ENCODE measurements at places on chromosomes 4 and X.
A peak's percentile ranks its signal among the peaks of the same experiment; 100 is the strongest.

DNA sequence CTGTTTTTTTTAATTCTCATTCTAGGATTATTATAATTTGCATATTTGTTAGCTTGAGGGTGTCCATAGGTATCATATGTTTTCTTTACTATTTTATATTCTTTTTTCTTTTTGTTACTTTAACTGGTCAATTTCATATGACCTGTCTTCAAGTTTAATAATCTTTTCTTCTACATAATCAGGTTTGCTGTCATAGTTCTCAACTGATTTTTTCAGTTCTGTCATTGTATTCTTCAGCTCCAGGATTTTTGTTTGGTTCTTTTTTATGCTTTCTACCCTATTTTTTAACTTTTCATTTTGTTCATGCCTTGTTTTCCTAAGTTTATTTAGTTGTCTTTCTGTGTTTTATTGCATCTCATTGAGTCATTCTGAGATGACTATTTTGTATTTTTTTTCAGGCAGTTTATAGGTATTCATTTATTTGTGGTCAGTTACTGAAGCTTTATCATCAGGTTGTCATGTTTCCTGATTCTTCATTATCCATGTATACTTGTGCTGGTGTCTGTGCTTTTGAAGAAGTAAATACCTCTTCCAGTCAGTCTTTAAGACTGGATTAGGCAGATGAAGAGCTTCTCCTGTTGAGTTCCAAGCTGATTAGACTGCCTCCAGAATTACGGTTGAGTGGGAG, 220.3 kb upstream of the VEGFC start:
- DNase-seq, result peak; percentile 26

GRCh38 chr4:104420766-104421165, 73.9 kb downstream of the CXXC4 start:
- DNase-seq, result no peak

GRCh38 chr4:54014666-54015160, 49.7 kb downstream of the CHIC2 start:
- DNase-seq, result no peak

DNA sequence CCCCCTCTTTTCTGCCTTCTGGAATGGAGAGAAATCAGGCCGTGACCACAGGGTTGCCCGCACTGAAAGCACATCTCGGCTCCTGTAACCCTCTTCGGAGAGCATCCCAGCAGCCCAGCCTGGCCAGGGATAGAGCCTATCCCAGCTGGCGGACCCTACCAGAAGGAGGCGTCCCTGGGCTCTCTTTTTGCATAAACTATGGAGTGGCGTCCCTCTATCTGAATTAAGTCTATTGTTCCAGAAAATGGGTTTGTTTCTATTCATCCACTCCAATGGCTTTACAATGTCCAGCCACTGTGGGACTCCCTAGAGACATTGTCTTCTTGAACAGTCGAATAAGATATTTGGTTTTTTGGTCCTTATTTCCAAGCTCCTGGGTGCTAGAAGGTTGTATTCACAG, 689 bp upstream of the NHSL2 start:
- peak; percentile 23 for DNase-seq

- no peak for DNase-seq
These were observed 177.9 kb downstream of the VEGFC start for GRCh38 chr4:176614793-176615192.

GRCh38 chr4:119537586-119537985, 91.0 kb downstream of the PDE5A start:
- DNase-seq, result no peak

- DNase-seq, result no peak
These were observed 43.3 kb upstream of the PPM1K start for GRCh38 chr4:88327665-88328064.

DNA sequence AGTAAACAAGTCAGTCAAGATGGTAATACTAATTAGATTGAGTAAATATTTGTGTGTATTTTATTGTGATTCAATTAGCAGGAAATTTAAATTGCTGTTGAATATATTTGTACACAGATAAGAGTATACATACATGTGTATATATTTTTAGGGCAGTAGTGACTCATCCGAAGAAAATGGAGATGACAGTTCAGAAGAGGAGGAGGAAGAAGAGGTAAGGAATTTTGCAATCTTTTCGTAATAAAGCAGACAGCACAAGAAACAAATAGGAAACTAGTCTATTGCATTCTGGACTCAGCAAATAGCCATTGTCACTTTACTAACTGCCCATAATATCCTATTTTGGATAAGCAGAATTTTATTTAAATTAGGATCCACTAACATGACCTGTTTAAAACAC, 6.6 kb downstream of the IBSP start:
- DNase-seq, result peak; percentile 59

- no peak for DNase-seq
These were observed 21.0 kb upstream of the TBC1D14 start for GRCh38 chr4:6888506-6889071.

DNA sequence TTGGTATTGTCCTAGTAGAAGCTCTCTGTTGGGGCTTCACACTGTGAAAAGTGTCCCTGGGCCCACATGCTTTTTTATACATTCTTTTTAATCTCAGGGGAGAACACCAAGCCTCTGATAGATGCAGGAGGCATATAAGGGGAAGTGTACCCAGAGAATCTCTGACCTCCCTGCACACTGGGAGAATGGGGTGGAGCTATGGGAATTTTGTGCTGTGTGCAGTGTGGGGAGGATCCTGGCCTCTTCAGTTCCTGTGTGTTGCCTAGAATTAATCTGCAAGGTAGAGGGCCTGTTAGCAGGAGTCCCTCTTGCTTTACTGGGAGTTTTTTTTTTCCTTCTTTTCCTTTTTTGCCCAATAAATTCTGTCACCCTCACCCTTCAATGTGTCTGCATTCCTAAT, 49.2 kb upstream of the SPIN4 start:
- DNase-seq, result no peak

- DNase-seq, result peak; percentile 90
These were observed 76.9 kb upstream of the SCOC start for GRCh38 chr4:140296335-140297220.

DNA sequence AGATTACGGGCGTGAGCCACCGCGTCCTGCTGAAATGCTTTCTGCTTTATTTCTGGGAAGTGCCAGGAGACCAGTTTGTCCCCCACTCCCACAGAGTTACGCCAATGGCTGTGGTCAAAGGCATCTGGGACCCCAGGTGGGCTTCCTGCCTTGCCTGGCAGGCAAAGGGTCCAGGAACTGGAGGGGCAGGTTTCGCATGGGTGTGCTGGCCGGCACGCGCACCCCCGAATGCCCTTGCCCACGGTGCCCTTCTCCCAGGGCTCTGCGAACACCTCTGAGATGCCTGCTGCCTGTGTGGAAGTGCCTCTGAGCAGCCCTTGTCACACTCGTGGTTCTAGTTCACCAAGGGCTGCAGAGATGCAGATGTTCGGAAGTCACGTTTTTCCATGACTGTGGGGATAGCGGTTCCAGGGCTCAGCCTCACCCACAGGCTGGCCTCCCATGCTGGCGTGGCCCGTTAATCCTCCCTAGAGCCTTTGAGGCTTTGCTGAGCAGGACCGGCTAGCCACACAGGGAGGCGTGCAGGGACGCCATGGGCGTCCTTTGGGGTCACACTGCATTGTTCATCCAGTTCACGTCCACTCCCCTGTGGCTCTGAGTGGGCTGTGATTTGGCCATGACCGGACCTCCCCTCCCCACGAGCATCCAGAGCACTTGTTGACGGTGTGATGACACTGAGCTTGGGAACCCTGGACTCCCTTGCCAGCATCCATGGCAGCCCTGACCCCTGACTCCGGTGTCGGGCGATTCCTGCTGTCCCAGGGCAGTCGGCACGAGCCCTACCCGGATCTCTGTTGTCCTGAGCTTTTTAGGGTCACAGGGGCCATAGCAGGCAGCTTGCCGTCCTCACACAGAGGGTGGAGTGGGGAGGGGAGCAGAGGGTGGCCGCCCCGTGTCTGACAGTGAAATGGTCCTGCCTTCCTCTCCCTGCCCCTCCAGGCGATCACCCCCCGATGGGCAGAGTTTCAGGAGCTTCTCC, 12.7 kb upstream of the ADD1 start:
- DNase-seq, result no peak

- DNase-seq, result peak; percentile 24
These were observed 628.8 kb downstream of the SPRY1 start for GRCh38 chr4:124025428-124025827.

DNA sequence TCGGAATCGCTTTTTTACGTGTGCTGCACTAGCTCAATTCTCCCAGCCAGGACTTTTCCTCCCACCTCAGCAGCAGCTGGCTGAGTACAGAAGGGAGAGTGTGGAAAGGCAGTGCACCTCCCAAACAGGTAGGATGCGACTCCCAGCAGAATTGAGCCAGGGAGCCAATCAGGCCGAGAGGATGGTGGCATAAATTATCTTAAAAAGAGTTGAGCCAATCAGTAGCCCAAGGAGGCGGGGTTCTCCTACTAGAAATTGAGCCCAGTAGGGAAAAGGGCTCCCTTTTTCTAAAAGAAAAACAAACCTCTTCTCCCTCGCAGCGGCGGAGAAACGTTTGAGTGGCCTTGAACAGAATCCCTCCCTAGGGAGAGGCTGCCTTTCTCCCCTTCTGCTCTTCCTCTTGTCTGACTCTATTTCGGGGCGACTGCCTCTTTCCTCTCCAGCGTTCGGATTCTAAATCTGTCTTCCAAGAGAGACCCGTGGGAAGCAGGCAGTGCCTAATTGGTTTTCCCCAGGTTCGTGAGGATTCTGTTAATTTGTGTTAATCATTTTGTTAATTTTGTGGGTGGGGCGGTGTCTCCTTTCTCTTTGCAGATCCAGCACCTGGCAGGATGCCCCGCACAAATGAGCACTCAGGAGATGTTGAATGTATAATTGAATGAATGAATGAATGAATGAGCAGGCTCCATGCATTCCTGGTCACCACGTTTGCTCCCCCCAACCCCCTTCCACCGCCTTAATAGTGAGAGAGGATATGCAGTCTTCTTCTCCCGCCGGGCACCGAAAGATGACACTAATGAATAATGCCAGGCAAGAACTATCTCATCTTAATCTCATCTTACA, at the start of gene GABRG1:
Gene GABRG1, minus strand, starts transcription at position 142 of the 843 bp plus-strand sequence. Its CDS starts 141 bp downstream, at position 1.
- no peak for DNase-seq

DNA sequence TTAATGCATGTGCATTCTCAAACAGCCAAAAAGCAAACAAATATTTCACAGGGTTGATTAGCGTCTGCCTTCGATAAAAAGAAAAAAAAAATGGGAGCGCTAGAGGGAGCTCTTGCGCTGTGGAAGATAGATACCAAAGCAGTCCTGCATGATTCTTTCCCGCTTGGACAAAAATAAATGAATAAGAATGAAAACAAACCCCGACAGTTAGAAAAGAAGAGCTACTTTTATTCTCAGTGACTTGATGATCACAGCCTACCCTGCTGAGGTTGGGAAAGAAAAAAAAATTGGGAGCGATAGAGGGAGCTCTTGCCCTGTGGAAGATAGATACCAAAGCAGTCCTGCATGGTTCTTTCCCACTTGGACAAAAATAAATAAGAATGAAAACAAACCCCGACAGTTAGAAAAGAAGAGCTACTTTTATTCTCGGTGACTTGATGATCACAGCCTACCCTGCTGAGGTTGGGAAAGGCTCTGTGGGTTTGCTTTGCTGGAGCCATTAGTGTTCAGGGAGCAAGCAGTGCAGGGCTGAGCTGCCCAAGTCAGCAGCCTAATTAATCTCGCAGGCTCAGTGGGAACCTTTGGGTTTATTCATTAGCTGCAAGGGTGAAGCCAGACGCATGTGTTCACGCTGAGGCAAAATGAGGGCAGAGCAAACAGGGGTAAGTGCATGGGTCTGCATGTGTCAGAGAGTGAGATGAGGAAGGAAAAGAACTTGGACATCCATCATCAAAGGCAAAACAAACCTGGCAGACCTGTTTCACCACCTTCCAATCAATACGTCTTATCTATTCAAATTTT, 249.3 kb upstream of the PRKX start:
- peak; percentile 22 for DNase-seq

GRCh38 chrX:118724775-118725174, 2.6 kb upstream of the IL13RA1 start:
- peak; percentile 35 for DNase-seq

GRCh38 chr4:101283434-101283833, 63.9 kb downstream of the PPP3CA start:
- DNase-seq, result no peak

GRCh38 chr4:174907508-174907907, 10.7 kb upstream of the ADAM29 start:
- no peak for DNase-seq

DNA sequence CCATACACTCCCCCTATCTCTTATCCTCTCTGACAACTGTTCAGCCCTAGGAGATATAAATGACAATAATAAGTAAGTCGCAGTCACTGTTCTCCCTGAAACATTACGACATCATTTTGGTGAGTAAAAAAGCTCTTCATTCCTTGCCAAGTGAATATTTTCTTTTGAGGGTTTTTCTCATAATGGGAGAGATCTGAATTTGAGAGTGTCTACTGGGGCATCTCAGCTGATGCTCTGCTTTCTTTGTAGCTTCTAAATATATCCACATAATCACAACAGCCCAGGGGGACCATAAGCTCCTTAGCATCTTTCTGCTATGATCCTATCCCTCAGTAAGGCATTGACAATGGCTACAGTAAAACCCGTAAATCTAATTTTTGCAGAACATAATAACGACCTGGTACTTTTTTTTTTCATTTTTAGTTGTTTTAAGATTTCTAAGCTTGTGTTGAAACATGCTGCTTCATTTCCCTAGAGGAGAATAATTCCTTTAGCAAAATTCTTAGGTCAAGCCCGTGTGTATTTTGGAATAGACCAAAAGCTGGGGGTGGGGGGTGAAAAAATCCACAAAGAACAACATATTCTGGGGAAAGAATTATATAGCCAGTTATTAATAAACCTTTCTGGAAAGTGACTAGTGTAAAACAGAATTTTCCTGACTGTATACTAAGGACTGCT, 78.1 kb upstream of the GPM6B start:
- peak; percentile 76 for DNase-seq

- no peak for DNase-seq
These were observed 539 bp upstream of the SPCS3 start for GRCh38 chr4:176319151-176319703.

GRCh38 chr4:173527103-173527891, 2.7 kb downstream of the HAND2 start:
- DNase-seq, result peak; percentile 62

DNA sequence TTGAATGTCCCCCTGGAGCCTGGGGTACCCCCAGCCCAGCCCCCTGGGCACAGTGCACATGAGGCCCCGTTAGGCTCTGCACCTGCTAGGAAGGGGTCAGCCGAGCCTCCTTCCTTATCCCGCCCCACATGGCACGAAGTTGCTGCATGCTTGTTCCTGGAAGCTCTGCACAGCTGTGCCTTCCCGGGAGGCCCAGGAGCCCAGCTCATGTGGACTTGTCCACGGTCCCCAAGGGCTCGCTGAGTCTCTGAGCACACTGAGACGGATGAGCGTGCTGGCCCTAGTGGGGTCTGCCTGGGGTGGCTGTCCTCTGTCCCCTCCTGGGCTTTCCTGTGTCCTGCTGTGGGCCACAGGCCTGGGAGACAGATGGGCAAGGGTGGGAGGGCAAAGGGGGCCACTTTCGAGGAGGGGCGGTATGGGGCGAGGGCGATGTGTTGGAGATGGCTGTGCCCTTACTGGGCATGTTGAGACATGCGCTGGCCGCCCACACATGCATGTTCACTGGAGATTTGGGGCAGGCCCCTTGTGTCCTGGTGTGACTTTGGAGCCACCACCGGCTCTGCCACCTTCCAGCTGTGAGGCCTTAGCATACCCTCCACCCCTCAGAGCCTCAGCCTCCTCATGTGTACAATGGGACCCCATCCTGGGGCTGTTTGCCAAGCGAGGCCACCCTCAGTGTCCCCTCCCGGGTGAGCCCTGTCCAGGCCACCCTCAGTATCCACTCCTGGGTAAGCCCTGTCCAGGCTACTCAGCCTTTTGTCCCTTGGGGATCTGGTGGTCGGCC, 237.6 kb downstream of the AFAP1 start:
- DNase-seq, result no peak

GRCh38 chrX:141947350-141947749, 43.7 kb downstream of the MAGEC1 start:
- no peak for DNase-seq
